NCI-H1417 treated with DMSO at 0.1 percent for 48 hours (cell line): ENCODE measurements at places on chromosomes 12 and 14.

GRCh38 chr12:43337571-43338444, 214.2 kb downstream of the ADAMTS20 start:
- DNase-seq: no peak

GRCh38 chr12:88921434-88921833, 341.2 kb upstream of the KITLG start:
- no peak for DNase-seq

DNA sequence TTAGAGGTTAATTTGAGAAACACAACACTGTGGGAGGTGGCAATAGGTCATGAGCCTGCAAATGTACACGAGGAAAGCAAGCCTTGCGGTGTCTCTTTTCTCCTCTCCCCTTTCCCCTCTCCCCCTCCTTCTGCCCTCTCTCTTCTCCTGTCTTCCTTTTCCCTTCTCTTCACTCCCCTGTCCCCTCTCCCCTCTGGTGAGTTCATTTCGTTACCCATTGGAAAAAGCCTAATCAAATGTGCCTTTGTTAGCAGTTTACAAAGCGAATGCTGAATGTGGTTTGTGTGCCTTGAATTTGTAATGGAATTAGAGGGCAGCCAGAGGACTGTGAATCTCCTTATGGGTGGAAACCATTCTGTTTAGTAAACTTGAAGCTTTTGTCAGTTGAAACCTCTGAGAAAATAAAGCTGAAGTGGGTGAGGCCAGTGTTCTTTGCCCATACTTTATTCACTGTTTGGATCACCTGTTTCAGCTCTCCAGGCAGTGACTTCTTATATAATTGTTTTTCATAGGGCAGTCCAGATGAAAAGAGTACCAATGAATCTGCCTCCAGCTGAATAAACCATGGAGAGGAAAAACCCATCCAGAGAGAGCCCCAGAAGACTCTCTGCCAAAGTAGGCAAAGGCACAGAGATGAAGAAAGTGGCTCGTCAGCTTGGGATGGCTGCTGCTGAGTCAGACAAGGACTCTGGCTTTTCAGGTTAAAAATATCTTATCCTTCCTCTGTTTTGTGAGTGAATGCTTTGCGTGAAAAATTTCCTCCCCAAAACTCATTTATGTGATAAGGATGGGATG, 7.3 kb downstream of the CIPC start:
- no peak for DNase-seq

GRCh38 chr12:6541371-6542165, 7.3 kb downstream of the GAPDH start:
- DNase-seq: no peak

- no peak for DNase-seq
Observed at GRCh38 chr12:74963304-74963703, 246.3 kb downstream of the KCNC2 start.

DNA sequence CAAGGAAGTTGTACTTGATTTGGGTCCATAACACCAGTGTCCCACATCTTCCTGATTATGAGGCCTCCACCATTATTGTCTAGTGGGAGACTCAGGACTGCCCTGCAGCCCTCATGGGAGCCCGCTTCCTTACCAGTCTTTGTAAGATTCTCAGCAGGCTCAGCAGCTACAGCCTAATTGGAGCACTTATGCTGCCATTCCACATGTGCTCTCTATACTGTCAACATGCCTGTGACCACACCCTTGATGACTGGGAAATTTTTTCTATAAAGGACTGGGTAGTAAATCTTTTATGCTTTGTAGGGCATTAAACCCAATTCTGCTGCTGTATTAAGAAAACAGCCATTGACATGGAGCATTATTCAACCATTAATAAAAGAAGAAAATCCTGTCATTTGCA, 145.5 kb upstream of the IGF1 start:
- DNase-seq: no peak

GRCh38 chr14:26323869-26324268, 274.0 kb downstream of the NOVA1 start:
- no peak for DNase-seq

DNA sequence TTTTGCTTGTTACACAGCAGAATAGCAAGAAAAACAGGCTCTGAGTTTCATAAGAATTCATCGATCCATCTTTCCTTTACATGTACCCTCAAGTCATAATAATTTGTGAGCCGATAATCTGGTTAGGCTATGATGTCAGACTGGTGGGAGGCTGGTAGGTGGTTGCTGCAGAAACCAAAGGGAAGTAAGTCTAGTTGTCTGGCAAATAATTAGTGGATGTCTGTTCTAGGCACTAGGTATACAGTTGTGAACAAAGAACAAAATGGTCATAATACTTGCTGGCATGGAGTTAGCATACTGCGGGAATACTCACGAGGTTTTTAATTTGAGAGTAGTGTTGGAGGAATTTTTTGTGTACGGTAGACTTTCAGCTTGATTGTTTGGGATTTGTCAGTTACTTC, 8.8 kb downstream of the SUSD6 start:
- DNase-seq: no peak

DNA sequence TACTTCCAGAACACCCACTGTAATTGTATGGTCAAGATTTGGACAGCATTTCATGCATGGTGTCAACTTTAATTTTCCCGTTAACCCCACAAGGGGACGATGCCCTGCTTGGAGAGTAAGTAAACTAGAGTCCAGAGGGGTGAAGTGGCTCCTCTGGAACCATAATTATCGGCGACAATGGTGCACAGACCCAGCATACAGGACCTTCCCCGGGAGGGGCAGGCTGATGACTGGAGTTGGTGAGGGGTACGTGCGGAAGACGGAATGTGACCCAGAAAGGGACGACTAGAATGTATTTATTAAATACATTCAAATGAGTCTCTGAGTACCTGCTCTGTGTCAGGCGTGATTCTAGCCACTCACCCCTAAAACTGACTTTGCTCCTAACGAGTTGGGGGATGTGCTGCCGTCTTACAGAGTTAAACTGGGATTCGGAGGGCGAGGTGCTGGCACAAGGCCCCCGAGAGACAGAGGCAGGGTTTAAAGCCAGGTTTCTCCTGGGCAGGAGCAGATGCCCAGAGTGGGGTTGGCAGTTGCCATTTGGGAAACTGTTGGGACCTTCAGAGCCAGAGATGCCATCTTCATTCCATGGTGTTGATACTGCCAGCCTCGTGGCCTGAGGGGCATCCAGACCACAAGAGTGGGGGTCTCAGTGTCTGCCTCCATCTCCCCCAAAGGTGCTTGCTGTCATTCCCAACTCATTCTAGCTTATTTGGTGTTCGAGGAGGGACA, 10.9 kb downstream of the RTL1 start:
- no peak for DNase-seq

DNA sequence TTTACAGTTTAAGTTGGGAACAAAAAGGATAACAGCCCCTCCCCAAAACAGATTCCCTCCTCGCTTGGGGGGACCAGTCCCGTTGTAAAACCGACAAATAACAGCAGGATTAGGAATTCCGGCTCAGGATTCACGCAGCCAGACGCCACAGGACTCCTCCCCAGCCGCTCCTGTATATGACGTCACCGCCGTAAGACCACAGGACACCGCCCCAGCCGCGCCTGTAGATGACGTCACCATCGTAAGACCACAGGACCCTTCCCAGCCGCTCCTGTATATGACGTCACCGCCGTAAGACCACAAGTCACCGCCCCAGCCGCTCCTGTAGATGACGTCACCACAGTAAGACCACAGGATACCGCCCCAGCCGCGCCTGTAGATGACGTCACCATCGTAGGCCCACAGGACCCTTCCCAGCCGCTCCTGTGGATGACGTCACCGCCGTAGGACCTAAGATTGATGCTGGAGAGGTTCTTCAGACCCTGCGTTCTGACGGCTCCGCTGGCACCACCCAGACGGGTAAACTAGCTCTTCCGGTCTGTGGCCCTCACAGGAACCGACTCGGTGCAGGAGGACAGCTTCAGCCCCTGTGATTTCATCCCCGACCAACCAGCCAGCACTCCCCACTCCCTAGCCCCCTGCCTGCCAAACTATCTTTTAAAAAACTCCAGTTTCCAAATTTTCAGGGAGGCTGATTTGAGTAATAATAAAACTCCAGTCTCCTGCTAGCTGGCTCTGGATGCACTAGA, 43.9 kb upstream of the FBRSL1 start:
- DNase-seq: peak; percentile 94

DNA sequence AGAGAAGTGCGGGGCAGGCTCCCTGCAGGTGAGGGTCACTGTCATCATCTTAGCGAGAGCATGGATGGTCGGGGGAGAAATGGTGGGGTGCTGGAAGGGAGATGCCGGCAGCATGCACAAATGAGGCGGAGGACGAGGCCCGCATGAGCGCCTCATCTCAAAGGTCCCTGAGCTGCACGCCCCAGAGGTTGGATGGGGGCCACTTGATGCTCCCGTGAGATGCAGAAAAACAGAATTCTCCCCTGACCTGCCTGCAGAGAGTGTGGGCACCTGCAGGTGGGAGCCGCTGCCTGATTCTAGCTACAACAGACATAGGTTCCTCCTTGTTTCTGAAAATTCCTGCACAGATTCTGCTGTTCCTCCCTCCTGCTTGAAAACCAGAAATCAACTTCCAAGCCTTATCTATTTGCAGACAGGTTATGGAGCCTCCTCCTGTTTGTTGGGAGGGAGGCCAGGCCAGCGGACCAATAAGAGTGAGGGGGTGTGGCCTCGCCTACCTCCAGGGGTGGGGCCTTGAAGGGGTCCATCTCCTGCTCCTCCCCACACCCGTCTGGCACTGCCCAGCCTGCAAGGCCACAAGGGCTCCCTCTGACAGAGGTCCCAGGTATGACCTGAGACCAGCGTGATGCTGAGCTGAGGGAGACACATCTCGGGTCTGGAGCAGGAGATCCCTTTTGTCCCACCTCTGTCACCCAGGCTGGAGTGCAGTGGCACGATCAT, 67.2 kb downstream of the KDM2B start:
- no peak for DNase-seq

- DNase-seq: no peak
Observed at GRCh38 chr12:2101359-2101758, 48.6 kb downstream of the CACNA1C start.

GRCh38 chr12:110107369-110108281, 16.5 kb upstream of the IFT81 start:
- DNase-seq: no peak

- no peak for DNase-seq
Observed at GRCh38 chr12:54195737-54196347, 7.1 kb upstream of the SMUG1 start.

DNA sequence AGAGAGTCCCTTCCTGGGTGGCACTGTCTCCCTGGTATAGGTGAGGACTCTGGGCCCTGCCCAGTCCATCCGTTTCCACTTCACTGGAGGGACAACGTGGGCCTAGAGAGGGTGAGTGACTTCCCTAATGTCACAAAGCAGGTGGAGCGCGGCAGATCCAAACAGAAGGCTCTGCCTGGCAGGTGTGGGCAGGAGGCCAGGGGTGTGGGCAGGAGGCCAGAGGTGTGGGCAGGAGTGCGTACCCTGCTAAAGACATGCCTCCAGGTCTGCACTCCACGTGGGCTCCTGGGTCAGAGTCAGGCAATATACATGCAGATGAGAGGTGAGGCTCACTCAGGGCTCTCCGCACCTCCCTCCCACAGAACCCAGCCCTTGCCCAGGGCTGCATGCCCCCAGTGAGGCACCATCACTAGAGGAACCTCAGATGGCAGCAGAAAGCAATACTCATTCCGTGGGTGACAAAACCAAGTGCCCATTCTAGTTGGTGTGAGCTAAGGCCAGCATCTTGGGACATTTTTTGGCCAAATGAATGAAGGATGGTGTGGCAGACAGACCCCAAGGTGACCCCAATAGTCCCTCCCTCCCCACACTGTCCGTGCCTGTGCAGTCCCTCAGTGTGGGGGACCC, 271.6 kb upstream of the RTL1 start:
- DNase-seq: no peak

GRCh38 chr12:121061831-121062230, 22.8 kb upstream of the OASL start:
- DNase-seq: no peak

DNA sequence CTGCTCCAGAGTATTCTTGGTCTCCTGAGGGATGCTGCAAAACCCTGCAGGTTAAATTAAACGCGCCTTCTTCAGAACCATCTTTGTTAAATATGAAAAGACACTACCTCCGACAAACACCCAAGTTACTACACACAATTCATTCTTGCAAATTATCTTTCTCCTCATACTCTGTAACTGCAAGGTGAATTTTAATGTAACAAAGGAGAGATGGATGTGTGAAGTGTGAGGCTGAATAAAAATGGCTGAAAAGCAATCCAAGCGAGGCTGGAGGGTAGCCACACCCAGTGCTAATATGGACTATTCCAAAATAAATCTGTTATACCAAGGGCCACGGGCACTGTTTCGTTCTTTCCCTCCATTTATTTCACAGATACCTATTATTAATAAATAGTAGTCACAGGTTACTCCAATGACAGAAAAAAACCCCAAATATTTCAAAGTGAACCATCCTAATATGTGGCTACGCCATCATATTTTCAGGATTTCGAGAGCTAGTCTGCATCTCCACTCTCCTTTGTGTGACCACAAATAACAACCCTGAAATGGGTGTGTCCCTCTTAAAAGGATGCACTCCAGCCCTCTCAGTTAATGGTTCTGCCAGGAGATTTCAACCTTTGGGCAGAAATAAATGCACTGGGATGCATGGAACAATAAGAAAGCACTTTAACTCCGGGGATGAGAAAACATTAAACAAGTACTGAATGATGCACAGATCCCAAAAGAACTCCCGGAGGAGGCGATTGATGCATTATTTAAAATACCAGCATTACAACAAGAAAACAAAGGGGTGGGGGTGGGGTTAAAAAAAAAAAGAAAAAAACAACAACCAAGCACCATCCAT, 53.1 kb upstream of the CCDC175 start:
- DNase-seq: no peak

DNA sequence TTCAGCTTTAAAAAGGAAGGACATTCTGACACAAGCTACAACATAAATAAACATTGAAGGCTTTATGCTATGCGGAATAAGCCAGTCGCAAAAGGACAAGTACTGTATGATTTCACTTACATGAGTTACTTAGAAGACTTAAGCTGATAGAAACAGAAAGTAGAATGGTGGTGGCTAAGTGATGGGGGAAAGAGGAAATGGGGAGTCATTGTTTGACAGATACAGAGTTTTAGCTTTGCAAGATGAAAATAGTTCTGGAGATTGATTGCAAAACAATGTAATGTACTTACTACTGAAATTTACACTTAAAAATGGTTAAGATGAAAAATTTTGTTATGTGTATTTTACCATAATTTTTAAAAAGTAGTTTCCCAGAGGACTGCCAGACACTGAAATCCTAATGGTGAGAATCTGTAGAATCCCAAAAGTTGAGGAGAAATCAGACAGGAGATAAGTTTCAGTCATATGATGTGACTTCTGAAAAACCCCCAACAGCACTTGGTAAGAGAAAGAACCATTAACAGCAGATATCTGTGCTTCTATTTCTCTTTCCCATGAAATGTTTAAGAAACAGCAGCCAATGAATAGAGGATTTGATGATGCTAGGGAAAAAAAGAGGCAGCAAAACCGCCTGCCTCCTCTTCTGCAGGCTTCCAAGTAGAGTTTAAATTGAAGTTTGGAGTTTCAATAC, 16.6 kb upstream of the CLEC2A start:
- DNase-seq: no peak

DNA sequence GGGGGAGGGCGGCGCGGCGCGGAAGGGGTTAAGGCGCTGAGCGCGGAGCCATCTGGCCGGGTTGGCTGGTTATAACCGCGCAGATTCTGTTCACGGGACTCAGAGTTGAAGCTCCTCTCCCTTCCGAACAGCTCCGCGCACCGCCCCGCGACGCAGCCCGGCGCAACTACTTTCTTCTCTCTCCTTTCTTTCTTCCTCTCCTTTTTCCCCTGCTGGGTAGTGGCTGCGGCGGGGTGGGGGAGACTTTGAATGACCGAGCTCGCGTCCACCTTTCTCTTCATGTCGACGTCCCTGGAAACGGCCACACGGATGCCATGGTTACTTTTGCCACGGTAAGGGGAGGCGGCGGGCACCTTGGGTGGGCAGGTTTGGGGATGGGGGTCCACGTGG, at the start of gene NTF3:
Gene NTF3 (plus strand): TSS at position 98 of the 390 bp plus-strand sequence. CDS start 217 bp downstream, at position 315.
- no peak for DNase-seq

GRCh38 chr12:46267575-46267824, 1.3 kb downstream of the SLC38A1 start:
- DNase-seq: no peak
